CD4-positive, alpha-beta memory T cell (primary cell): ENCODE measurements at places on chromosomes 6 and 20.
A peak's percentile ranks its signal among the peaks of the same experiment; 100 is the strongest.

DNA sequence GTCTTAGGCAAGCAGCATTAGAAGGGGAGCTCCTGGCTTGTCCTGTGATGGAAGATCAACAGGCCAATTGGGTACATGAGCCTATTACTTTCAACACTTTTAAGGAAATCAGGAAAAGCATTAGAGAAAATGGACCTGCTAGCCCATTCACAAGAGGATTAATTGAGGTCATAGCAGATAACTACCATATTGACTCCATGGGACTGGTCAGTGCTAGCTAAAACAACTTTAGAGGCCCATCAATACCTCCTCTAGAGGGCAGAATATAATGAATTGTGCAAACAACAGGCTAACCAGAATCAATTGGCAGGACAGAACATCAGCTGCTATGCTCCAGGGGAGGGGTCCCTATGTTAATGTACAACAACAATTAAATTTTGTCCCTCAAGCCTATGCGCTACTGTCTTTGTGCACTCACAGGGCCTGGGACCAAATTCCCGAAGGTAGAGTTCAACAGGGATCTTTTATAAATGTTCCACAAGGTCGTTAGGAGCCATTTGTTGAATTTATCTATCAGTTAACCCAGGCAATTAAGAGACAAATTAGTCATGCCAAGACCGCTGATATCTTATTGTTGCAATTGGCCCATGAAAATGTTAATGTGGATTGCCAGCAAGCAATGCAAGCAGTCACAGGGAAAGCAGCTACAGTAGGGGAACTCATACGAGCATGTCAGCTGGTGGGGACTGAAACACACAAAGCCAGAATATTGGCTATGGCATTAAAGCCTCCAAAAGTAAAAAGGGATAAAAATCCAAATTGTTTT is 106.6 kb upstream of the BTN3A2 start:
- DNase-seq: no peak

- DNase-seq: no peak
Observed at GRCh38 chr6:15824811-15825210, 162.0 kb upstream of the DTNBP1 start.

GRCh38 chr6:53214172-53214571 is 65.5 kb upstream of the GCM1 start:
- no peak for DNase-seq

- no peak for DNase-seq
Observed at GRCh38 chr6:156348424-156348823, 428.8 kb upstream of the ARID1B start.

DNA sequence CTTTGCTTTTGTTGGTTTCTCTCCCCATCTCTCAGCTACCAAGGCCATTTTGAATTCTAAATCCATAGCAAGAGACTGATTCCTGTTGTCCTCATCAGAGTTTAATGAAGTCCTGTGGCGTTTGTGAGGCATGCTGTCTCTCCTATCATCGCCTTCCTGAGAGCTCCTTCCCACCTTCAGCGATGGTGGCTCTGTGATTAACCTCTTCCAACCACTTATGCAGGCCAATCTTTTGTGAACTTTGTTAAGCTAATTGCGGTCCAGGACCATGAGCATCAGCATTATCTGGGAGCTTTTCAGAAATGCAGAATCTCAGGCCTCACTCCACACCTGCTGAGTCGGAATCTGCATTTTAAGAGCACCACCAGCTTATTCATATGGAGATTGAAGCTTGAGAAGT is 272.5 kb upstream of the CDYL start:
- DNase-seq: no peak

- no peak for DNase-seq
Observed at GRCh38 chr20:35087791-35088190, 4.8 kb downstream of the TRPC4AP start.

- no peak for DNase-seq
Observed at GRCh38 chr20:37913567-37914366, 10.8 kb downstream of the VSTM2L start.

DNA sequence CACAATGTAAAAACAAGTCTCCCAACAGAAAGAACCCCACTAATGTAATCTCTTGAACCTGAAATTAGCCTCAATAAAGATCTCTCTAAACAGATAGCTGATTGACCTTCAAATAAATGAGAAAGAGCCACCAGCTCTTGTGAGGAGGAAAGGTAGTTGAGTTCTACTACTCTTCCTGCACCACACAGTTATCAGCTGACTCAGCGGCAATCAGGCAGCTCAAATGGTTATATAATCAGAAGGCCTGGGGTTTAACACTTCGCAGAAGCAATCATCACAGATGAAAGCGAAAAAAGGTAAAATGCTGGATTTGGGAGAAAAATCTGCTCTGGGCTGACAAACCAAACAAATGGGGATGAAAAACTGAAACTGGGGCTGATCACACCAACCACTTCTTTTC is 91.8 kb downstream of the CHD6 start:
- DNase-seq: no peak

GRCh38 chr6:139839506-139840156 is 465.2 kb upstream of the CITED2 start:
- no peak for DNase-seq

GRCh38 chr20:48215536-48215935 is 430.3 kb upstream of the SULF2 start:
- no peak for DNase-seq

- DNase-seq: no peak
Observed at GRCh38 chr6:99110029-99110428, 162.3 kb upstream of the FBXL4 start.

GRCh38 chr6:108872141-108872557 is 23.9 kb downstream of the ARMC2 start:
- peak; percentile 41 for DNase-seq

GRCh38 chr6:24484657-24485323 is 4.6 kb downstream of the GPLD1 start:
- no peak for DNase-seq

GRCh38 chr6:27174958-27175357 is 72.5 kb upstream of the PRSS16 start:
- no peak for DNase-seq

GRCh38 chr6:112431803-112432202 is 84.7 kb downstream of the RFPL4B start:
- no peak for DNase-seq

GRCh38 chr6:11830105-11830504 is 51.5 kb upstream of the ADTRP start:
- no peak for DNase-seq

- DNase-seq: no peak
Observed at GRCh38 chr6:13848522-13849150, 34.3 kb upstream of the MCUR1 start.

DNA sequence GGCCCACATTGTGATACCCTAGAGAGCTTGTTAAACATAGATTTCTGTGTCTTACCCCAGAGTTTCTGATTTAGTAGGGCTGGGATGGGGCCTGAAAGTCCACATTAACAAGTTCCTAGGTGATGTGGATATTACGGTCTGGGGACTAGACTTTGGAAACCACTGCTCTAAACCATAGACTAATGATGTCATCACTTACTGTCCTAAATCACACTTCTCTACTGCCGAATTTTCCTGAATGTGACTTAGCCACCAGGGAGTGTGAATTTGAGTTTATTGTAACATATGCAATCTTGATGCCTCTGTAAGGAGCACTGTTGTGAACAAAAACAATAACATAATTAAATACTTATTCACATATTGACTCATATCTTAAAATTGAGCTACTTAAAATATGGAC is 165.6 kb downstream of the BTBD3 start:
- DNase-seq: no peak

- no peak for DNase-seq
Observed at GRCh38 chr6:13423252-13423651, 64.1 kb downstream of the GFOD1 start.

DNA sequence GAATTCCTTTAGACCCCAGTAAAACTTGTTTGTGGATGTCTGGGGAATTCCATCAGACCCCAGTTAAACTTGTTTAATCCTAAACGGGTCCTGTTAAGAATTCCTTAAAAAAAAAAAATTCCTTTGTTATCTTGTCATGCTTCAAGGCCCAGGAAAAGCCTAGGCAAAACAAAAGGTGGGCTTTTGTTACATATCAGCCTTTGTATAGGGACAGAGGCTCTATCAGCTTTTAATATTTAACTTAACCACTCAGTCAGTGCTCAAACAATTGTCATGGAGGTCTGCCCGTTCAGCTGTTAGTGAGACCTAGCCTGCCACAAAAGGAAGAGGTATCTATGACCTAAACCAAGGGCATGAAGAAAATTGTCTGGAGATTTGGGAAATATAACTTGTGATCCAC is 53.1 kb downstream of the SLC22A1 start:
- no peak for DNase-seq

GRCh38 chr6:77656999-77657764 is 4.3 kb downstream of the MEI4 start:
- DNase-seq: no peak

GRCh38 chr6:81075974-81076373 is 676.5 kb downstream of the TENT5A start:
- no peak for DNase-seq

- no peak for DNase-seq
Observed at GRCh38 chr20:59250293-59250692, 50.1 kb upstream of the EDN3 start.

DNA sequence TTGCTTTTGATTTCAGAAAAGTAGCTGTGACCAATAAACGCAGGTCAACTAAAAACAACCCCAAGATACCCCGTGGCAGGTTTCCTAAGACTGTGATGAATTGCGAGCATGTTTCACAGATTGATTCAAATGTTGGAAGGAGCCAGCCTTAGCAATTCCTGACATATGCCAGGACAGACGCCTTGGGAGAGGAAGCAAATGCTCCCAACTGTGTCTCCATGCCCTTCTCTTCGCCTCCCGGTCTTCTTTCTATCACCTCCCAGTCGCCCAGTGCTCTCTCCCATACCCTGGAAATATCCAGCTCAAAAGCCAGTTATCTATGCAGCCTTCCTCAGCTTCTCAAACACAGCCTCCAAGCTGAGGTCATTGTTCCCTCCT is 32.0 kb downstream of the KIAA0319 start:
- no peak for DNase-seq

- peak; percentile 46 for DNase-seq
Observed at GRCh38 chr6:70371454-70372105, 41.7 kb upstream of the FAM135A start.

GRCh38 chr6:136059308-136059707 is 190.8 kb downstream of the MTFR2 start:
- DNase-seq: no peak

DNA sequence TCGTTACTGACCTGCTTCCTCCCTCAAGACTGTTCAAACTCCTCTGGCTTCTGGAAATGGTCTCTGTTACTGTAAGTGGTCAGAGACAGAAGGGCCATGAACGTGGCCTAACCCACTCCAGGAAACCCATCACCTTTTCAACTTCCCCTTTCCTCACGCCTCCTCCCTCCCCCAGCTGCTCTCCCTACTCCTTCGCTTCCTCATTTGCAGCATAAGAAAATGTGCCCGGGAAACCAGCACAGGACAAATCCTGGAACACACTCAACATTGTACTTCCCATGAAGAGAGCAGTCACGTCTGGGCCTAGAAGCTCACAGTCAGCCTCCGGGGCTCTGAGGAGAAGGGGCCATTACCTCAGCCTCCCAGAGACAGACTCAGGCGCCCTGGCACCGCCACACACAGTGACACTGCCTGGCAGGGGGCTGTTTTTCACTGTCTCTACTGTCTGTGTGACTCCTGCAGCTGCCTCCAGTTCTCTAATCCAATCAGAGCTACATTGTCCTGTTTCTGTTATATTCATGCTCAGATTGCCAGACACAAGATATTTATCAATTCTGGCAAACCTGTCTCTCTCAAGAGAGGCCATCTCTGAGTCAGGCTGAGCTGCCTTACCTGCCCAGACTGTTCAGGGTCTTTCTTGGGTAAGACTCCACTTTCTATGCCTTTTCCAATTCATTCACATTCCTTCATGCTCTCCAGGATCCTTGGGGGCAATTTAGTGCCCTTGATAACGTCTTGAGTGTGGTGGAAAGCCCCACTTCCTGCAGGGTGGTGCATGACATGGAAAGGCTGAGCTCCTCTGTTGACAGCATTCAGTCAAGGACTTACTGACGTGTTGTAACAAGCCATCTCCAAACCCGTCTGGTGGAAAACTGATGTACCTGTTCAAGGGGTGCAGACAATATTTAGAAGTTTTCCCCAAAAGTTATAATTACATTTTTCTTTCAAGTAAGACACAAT is 242.2 kb downstream of the HIVEP2 start:
- DNase-seq: no peak
